ENCODE measurements at places on chromosomes 3 and 15.

GRCh38 chr15:98226149-98226548 lies 265.6 kb downstream of the ARRDC4 start:
- no peak for DNase-seq

DNA sequence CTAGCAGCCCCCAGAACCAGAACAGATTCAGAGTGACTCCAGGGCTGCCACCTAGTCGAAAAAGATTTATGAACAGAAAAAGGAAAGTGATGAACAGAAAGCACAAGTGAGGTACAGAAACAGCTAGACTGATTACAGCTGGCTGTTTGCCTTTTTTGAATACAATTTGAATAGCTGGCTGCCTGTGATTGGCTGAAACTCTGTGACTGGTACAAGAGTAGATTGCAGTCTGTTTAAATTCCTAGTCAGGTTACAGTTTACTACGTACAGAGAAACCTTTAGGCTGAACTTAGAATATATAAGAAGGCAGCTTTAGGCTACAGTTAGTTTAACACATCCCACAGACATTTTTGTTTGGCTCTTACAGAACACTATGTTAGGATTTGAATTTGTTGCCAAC lies 10.0 kb downstream of the CCDC13 start:
- DNase-seq, result no peak

DNA sequence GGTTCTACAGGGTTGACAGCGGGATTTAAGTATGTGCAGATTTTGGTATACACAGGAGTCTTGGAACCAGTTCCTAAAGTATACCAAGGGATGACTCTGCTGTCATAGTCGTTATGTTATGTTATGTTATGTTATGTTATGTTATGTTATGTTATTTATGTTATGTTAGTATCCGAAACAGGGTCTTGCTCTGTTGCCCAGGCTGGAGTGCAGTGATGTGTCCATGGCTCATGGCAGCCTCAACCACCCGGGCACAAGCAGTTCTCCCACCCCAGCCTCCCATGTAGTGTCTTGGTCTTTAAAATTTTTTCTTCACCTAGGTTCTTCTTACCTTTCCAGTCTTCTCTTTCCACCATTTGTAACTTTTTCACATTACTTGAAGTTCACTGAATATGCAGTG lies 21.7 kb downstream of the PPP4R2 start:
- DNase-seq, result no peak

DNA sequence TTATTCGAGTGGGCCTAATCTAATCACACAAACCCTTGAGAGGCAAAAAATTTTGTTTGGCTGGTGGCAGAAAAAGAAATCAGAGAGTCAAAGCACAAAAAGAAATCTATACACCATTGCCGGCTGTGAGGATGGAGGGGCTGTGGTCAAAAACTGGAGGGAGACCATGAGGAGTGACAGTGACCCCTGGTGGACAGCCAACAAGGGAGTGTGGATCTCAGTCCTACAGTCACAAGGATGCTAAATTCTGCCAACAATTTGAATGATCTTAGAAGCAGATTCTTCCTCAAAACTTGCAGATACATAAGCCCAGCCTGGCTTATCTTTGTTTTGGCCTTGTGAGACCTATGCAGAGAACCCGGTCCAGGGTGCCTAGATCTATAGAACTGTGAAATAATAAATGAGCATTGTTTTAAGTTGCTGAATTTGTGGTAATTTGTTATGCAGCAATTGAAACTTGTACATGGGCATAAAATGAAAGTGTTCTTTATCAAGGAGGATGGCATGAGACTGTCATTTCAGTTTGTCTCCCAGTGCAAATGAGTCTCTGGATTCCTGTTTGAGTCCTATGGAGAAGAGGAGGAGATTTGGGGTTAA lies 103.0 kb upstream of the ARHGEF26 start:
- peak; percentile 7 for DNase-seq

GRCh38 chr3:171672124-171672523 lies 138.2 kb downstream of the PLD1 start:
- DNase-seq, result no peak
